Activated CD8-positive, alpha-beta memory T cell treated with anti-CD3 and anti-CD28 coated beads for 1 hour (primary cell): ENCODE measurements at places on chromosomes 2 and 18.

GRCh38 chr18:22606563-22607283 lies 189.0 kb upstream of the CTAGE1 start:
- DNase-seq: no peak

DNA sequence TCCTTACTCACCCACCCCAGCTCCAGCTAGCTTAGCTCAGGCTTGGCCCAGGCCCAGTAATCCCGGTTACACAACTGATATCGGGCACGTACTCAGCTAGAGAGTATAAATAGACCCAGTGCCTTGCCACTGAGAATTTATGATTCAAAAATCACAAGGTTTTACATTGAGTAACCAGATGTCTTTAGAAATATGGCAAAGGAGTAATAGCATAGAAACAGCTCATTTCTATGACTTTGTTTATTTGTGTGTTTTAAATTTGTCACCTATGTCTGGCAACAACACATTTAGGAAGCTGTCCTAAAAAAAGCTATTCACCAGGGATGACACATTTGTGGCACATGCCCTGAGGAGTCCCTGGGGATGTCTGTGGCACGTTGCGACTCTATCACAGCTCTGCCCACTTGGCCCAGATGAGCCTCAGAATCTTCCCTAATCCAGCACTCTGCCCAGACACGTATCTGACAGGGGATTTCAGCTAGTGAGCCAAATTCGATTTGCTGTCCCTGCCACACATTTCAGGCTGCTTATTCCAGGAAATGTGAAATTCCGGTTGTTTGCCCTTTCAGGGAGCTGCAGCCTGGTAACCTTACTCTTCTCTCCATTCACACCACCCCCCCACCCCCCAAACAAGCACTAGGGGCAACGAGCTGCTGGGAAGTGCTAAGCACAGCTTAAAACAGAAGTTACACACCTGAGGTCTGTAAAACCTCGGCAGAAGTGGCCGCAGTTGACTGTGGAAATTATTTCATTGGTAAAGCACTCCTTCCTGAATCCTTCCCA lies 85.4 kb upstream of the ZCCHC2 start:
- DNase-seq: no peak

GRCh38 chr2:187529248-187529976 lies 24.8 kb downstream of the TFPI start:
- no peak for DNase-seq

DNA sequence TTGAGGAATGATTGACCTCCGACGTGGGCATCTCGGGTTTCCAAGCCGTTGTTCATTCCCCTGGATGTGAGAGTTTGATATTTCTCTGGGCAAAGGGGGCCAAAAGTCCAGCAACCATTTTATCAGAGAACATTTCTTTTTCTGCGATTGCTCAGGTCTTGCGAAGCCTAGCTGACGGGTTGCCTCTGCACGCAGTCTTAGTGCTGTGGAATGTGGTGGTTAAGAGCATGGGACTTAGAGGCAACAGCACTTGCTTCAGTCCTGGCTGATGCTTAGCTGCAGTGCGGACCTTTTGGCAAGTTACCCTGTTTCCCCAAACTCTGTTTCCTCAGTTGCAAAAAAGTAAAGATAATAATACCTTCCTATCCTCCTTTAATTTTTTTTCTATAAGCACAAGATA lies 45.0 kb downstream of the FAP start:
- no peak for DNase-seq

DNA sequence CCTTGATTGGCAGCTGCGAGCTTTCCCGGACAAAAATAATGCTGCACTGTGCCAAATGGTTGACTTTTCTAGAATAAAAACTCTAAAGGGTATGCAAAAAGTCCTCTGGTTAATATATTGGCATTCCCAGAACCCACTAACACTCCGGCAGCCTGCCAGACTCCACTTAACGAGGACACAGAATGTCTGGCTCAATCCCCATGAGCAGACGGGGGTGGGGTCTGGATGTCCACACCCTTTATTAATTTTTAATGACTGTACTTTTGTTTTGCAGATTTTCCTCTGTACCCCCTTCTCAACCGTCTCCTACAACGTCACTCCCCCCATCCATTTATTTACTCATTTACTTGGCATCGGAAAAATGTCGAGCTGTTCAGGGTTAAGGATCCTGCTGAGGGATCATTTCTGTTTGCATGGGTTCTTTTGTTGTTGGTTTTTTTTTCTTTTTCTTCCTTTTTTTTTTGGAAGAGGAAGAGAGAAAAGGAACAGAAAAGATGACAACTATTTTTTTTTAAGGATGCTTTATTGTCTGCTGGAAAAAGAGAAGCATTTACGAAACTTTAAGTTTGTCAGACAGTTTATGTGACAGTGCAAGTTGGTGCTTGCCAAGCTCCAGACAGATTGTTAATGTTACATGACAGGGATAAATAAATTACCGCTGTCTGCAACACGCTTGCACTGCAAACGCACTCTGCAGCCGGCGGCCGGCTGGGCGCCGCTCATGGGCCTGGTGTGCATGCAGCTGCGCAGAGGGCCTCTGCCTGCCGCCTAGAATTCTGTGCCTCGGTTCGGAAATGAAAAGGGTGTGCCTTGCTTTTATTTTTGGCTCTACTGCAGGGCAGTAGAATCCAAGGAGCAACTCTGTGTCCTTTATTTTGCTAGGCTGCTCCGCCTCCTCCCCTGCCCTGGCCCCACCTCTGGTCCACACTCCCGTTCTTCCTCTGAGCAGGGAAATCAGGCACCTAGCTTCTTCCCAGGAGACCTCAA lies 3.6 kb downstream of the LDLRAD4 start:
- no peak for DNase-seq

DNA sequence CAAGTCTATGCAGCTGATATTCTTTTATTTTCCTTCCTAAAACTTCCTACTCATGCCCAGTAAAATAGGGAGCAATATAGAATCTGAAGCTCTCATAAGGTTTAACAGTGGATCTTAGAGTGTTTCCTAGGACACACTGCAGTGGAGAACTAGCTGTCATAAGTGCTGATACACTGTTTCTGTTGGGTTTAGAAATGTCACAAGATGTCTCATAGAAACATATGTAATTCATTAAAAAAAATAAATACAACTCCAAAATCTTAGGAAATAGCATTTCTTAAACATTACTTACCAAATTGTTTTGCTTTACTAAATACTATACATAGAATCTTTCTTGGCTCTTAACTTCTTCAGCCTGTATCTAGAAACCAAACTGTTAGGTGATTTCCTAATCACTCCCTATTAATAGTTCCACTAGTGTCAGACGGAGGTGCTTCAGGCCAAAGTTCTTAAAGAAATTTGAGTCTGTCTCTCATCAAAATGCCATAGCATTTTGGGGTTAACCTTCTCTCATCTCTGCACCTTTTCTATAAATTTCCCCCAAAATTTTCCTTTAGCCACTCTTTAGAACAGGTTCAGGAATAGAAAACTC lies 93.7 kb downstream of the CERKL start:
- DNase-seq: no peak

- no peak for DNase-seq
Observed at GRCh38 chr2:74835831-74836674, 2.1 kb downstream of the HK2 start.
